Daoy (cell line): ENCODE measurements at places on chromosomes 2 and 18. TPM values are rescaled to one million over a fixed set of nuclear protein-coding genes. Genes with fewer than 3 reads are reported as not detected.
A peak's percentile ranks its signal among the peaks of the same experiment; 100 is the strongest.

The POLR1A gene
- total RNA-seq = 29.0 and 31.0 TPM in 2 replicates

The KCNF1 gene
- not detected in 2 replicates for total RNA-seq

The CPSF3 gene
- total RNA-seq = 95.6 and 164 TPM in 2 replicates

The APCDD1 gene
- 0.23 and 0.80 TPM in 2 replicates for total RNA-seq

- DNase-seq = no peak
Measured at GRCh38 chr2:70981866-70982810, 3.7 kb downstream of the ANKRD53 start.

DNA sequence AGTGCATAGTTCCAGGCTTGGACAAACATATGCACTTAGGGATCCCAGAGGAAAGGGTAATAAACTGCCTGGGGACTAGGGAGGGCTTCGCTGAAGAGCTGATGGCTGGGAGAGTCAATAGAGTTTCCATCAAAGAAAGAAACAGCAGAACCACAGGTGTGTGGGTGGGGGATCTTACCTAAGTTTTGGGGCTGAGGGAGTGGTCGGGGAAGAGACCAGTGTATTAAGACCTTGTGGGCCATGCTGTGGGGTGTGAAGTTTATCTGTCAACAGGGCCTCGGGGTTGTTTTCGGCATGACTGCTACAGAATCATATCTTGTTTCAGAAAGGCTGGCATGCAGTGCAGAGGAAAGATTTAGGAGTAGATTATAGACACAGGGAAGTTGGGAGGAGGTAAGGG lies 31.2 kb upstream of the GTF2A1L start:
- no peak for DNase-seq

- no peak for DNase-seq
Measured at GRCh38 chr2:59259913-59260312, 1018.8 kb upstream of the FANCL start.

GRCh38 chr2:213237787-213238186 lies 46.5 kb upstream of the SPAG16 start:
- DNase-seq = no peak

- DNase-seq = no peak
Measured at GRCh38 chr2:44119878-44120277, 48.8 kb upstream of the PPM1B start.

- DNase-seq = no peak
Measured at GRCh38 chr2:237020090-237020489, 65.6 kb upstream of the COPS8 start.

GRCh38 chr18:59189008-59189407 lies 30.9 kb upstream of the GRP start:
- DNase-seq = no peak

DNA sequence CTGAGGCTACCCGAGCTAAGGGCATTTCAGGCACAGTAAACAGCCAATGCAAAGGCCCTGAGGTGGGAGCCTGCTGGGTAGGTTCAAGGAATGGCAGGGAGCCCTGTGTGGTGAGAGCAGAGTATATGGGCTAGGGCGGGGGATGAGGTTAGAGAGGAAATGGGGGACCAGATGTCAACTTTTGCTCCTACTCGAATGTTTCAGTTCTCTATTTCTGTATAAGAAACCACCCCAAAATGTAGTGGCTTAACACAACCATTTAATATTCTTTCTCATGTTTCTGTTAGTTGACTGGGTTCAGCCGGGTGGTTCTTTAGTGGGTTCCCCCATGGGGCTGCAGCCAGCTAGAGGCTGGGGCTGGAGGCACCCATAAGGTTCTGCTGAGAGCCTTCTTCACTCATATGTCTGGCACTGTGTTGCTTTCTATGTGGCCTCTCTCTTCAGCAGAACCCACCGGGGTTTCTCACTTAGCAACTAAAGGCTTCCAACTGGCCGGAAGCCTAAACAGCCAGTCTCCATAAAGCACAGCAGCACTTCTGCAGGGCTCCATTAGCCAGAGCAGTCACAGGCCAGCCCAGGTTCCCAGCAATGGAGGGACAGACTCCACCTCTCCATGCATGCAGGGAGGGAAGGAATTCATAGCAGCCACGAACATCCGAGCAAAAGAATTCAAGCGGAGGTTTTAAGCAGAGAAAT lies 5.6 kb upstream of the ATOH8 start:
- no peak for DNase-seq

DNA sequence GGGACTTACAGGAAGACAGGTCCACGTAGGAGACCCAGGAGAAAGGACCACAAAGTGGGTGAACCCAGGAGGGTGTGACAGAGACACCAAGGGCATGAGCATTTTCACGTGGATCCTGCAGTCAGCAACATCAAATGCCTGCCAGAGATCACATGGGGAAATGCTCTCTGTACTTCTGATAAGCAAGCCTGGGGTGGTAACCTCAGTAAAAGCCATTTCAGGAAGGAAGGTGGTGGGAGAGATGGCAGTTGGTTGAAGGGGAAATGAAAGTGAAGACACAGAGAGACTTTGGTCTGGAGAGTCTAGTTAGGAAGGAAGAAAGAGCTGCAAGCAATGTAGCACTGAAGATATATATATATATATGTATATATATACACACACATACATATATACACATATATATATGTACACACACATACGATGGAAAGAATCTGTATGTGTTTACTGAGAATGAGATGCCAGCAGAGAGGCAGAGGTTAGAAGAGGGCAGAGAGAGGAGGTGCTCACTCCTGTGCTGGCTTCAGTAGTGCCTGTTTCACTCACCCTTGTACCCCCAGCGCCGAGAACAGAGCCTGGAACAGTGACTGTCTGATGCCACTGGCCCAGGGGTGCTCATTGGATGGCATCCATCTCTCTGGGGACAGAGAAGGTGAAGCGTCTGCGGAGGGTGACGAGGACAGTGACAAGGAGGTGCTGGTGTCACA lies 314.9 kb downstream of the AFF3 start:
- no peak for DNase-seq

GRCh38 chr2:162343824-162344616 lies at the start of gene GCA:
Gene GCA (plus strand): TSS chr2:162344132. CDS start chr2:162344249, 117 bp downstream.
- peak; percentile 97 for DNase-seq
